Frontal cortex (tissue), 4 donors: ENCODE measurements at places on chromosomes 12 and 14.

GRCh38 chr14:103818870-103819269, 28.5 kb downstream of the PPP1R13B start:
- DNase-seq = no peak

GRCh38 chr12:110048242-110049027, at the start of gene C12orf76:
Gene C12orf76 (minus strand): TSS chr12:110048522. CDS start chr12:110048495, 27 bp downstream.
- peak; percentile 93 for DNase-seq

GRCh38 chr14:68365228-68365627, 427.6 kb downstream of the ZFP36L1 start:
- DNase-seq = no peak

DNA sequence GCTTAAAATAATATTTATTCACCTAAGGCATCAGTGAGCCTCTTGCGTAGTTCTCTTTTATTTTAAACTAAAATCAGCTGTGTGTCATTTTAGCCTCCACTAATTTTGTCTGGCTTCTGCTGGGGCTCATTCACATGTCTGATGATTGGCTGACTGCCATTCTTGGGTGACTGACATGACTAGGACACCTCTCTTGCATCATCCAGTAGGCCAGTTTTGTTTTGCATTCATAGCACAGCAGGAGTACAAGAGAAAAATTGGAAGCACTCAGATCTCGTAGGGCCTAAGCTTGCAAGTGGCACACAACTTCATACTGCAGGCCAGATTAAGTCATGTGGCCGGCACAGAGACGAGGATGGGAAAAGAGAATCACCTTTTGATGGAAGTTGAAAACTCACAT, 1226.5 kb downstream of the GALC start:
- no peak for DNase-seq

- DNase-seq = no peak
These were observed 66.2 kb upstream of the DNM1L start for GRCh38 chr12:32612658-32613614.

DNA sequence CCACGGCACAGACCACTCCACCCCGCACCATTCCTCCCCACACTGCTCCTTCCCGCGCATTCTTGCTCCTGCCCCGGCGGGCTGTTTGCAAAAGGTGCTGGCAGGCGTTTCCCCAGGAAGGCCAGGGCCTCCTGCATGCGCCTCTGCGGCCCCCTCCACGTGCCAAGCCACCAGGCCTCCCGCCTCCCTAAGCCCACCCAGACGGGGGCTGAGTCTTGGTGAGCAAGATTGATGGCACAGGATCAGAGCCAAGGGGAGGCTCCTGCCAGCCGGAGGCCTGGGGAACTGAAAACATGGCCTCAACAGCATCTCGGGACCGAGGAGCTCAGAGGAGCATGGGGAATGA, 328.3 kb upstream of the DIO3 start:
- no peak for DNase-seq
